ENCODE measurements at places on chromosomes 11 and 22.

GRCh38 chr22:45192701-45193187 lies 29.0 kb downstream of the NUP50 start:
- DNase-seq, result peak; percentile 49

- DNase-seq, result no peak
Observed at GRCh38 chr22:20868025-20868962, 9.5 kb downstream of the SNAP29 start.

- DNase-seq, result no peak
Observed at GRCh38 chr11:3220521-3221407, 2.2 kb upstream of the MRGPRG start.

DNA sequence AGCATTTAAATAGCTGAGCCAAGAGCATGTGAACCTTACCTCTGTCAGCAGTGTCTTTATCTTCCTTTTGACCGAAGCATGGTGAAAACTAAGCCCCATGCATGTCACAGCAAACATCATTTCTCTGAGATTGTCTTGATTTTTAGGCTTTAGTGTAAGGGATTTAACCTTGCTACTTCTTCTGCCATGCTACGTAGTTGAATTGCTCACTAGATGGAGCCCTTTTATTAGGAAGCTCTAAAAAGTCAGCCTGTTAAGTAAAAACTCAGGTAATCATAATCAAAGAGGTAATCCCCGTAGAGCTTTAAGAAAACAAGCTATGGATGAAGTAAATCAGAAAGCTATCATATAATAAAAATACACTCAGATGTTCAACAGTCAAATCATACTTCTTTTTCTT lies 149.5 kb downstream of the PGR start:
- no peak for DNase-seq

- DNase-seq, result no peak
Observed at GRCh38 chr11:69373251-69373635, 79.3 kb downstream of the MYEOV start.

GRCh38 chr11:119671051-119671450 lies 57.9 kb downstream of the NECTIN1 start:
- DNase-seq, result no peak

DNA sequence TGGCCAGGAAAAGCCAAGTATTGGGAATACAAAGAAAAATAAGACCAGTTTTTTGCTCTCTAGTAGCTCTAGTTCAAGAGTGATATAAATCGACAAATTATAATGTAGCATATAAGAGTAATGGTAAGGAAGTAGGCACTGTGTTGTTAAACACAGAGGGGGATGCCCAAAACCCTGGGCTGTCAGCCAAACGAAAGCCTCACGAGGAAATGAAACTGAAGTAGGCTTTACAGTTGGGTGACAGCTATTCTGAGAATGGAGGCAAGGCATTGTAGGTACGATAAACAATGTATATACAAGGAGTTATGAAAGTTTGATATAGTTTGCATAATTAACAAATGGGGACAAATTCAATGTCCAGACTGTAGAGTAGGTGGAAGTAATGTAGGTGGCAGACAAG lies 176.4 kb downstream of the FAM181B start:
- DNase-seq, result no peak

DNA sequence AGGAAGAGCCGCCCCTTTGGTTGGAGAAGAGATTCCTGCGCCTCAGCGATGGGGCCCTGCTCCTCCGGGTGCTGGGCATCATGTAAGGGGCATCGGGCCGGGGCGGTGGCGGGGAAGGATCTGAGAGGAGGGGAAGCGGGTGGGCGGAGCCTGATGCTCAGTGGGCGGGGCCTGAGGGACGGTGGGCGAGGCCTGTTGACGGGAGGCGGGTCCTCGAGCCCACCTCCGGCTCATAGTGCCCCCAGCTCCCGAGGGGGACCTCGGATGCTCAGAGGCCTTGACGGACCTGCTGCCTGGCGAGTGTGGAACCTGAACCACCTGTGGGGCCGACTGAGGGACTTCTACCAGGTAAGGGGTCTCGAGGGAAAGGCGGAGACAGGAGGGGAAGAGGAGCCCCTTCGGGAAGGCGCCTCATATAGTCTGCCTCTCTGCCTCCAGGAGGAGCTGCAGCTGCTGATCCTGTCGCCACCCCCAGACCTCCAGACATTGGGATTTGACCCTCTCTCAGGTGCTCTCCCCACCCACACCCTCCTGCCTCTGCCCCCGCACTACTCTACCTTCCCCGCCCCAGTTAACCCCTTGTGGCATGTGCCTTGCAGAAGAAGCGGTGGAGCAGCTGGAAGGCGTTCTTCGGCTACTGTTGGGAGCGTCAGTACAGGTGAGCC lies 799 bp downstream of the CCDC88B start:
- peak; percentile 84 for DNase-seq

GRCh38 chr11:70650075-70650909 lies 252.0 kb downstream of the CTTN start:
- peak; percentile 64 for DNase-seq

DNA sequence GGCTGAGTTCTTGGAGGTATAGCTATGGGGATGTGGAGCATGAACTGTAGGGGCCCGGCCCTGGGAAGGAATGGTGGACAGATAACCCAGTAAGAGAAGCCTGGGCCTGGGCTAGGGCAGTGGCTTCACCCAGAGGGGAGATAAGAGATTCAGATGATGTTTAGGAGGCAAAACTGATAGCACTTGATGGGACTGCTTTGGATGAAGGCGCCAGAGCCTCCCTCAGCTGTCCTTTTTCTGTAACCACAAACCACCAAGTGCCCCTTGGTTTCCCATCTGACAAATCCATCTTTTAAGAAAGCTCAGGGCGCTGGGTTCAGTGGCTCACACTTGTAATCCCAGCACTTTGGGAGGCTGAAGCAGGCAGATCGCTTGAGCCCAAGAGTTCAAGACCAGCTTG lies 23.4 kb downstream of the RELT start:
- DNase-seq, result peak; percentile 24

GRCh38 chr11:117819096-117820040 lies 5.2 kb downstream of the FXYD2 start:
- DNase-seq, result no peak
